Activated CD4-positive, CD25-positive, alpha-beta regulatory T cell (primary cell): ENCODE measurements at places on chromosomes 2 and 18.

GRCh38 chr18:78766651-78767533 is 212.7 kb upstream of the SALL3 start:
- DNase-seq = no peak

GRCh38 chr2:112794131-112794733 is 9.9 kb upstream of the IL1A start:
- DNase-seq = no peak

GRCh38 chr2:62501794-62502500 is 4.0 kb downstream of the TMEM17 start:
- DNase-seq = no peak

- DNase-seq = no peak
Measured at GRCh38 chr18:51006948-51007789, 22.8 kb upstream of the SMAD4 start.
